ENCODE measurements at places on chromosomes 16 and 17. TPM values are rescaled to one million over a fixed set of nuclear protein-coding genes. Genes with fewer than 3 reads are reported as not detected.

CMTM2 gene
- total RNA-seq: not detected

CES3 gene
- 0.16 TPM for total RNA-seq

EPOP gene
- total RNA-seq: 1.5 TPM

ITGAX gene
- total RNA-seq: not detected

TBX2 gene
- total RNA-seq: 2.3 TPM

NLRC3 gene
- 0.12 TPM for total RNA-seq

TMEM100 gene
- total RNA-seq: 2.3 TPM

ENPP7 gene
- total RNA-seq: not detected

CHD9NB gene
- total RNA-seq: 0.65 TPM

NTN3 gene
- 0.73 TPM for total RNA-seq

RBFOX1 gene
- not detected for total RNA-seq

SPATA20 gene
- total RNA-seq: 155 TPM

TLCD2 gene
- total RNA-seq: 5.2 TPM

Data from hair follicle dermal papilla cell (primary cell).